ENCODE measurements at places on chromosomes 4 and X.
A peak's percentile ranks its signal among the peaks of the same experiment; 100 is the strongest.

DNA sequence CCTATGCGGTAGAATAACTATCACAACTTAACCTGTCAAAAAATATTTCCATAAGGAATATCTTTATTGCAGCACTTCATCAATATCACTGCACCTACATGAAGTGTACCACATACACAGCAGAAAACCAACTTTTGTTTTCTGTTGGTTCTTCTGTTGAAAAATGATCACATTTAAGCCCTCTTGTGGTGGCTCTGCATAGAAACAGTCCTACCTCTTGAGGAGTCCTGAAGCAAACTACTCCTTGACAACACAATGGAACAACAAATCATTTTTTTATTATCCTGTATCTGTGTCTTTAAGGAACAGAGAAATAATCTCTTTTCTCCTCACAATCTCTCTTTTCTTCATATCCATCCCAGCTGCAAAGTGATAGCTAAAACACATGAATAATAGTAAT, 39.8 kb upstream of the ATOH1 start:
- DNase-seq = no peak

- no peak for DNase-seq
Measured at GRCh38 chrX:112868586-112868985, 28.0 kb upstream of the AMOT start.

- DNase-seq = no peak
Measured at GRCh38 chr4:170214731-170215130, 125.0 kb upstream of the AADAT start.

DNA sequence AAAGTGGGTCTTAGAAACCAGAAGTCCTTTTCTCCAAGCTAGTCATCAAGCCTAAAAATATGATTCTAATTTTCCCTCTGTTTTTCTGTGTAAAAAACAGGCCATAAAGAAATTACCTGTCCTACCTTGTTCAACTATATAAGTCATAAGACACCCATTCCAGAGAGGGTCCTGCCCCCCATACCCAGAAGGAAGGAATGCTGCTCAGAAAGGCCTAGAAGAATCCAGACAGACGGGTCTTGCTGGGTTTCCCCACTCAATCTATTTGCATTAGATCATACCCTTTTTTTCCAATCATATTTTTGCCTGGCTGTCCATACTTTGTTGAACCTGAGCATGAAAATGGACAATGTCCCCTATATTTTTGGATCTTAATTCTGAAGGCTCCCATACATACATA, 16.3 kb upstream of the XAGE2 start:
- no peak for DNase-seq

DNA sequence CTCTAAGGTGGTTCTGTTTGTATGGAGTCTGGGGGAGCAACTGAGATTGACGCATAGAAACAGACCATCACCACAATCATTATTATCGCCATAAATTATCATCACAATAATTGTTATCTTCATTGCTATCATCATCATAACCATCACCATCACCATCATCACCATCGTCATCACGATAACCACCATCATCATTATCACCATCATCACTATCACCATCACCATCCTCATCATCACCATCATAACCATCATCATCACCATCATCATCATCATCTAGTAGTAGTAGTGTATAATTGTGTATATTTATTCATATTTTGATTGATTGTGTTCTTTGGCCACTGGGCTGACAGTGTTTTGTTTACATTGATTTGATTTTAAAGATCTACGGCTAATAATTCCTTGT, 95.7 kb downstream of the NLGN4X start:
- no peak for DNase-seq

DNA sequence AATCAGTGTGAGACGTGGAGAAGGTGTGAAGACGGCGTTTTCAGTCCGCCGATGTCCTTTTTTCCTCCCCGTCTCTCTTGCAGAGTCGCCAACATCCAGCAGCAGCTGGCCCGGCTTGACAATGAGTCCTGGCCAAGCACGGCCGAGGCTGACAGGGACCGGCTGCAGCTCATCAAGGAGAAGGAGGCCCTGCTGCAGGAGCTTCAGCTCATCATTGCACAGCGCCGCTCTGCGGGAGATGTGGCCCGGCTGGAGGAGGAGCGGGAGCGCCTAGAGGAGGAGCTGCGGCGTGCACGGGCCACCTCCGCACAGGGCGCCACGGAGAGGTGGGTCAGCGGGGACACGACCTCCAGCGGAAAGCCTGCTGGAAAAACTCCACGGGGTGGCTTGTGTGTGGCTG, 47.1 kb upstream of the CLCN4 start:
- DNase-seq = peak; percentile 60

GRCh38 chr4:185033950-185034349, 15.7 kb downstream of the HELT start:
- no peak for DNase-seq

- DNase-seq = no peak
Measured at GRCh38 chrX:39718981-39719380, 378.8 kb downstream of the BCOR start.

DNA sequence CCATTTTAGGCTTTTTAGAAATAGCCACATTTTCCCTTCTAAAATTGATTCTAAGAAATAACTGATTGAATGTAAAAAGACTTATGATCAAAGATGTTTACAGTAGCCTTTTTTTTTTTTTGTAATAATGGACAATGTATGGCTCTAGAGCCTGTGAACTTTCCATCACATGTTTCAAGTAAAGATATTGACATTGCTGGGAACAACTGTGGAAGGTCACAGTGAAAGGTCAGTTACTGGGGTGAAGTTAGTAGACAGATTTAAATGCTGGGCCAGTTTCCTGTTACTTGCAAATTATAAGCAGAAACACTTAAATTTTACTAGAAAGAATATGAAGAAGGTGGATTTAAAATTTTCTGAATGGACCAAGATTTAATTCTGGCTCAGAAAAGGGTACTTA, 18.4 kb downstream of the PAGE2 start:
- no peak for DNase-seq

DNA sequence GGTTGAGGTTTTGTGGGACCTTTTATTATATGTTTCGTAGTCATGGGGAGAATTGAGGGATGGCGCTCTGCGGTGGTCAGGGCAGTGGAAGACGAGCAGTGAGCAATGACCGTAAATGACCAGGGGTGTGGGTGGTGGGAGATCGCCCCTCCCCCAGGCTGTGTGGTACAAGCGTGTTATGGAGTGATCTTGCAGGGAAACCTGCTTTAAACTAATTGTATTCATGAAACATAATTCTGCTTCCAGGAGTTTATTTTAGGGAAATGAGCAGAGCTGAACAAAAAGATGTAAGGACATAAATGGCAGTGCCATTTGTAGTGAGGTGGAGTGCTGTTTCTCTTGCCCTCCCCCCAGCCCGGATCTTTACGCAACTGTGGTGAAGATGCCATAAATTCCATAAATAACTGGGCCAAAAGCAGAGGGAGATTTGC, 20.2 kb downstream of the GYG2 start:
- DNase-seq = no peak

DNA sequence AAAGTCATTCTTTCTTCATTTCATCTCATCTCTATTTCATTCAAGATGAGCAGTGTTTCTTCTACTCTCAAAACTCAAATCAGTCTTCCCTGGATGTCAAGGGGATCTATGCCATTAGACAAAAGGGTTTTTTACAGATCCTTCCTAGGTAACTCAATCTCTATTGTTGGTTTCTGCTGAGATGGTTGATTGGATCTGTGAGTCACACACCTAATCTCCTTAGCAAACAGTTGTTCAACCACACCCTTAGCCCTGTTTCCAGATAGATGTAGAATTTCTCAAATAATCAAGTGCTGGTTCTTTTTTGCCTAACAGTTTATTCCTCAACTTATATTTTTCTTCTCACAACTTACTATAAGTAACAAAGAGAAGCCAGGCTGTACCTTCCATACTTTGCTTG, 200.5 kb downstream of the KDR start:
- DNase-seq = no peak

DNA sequence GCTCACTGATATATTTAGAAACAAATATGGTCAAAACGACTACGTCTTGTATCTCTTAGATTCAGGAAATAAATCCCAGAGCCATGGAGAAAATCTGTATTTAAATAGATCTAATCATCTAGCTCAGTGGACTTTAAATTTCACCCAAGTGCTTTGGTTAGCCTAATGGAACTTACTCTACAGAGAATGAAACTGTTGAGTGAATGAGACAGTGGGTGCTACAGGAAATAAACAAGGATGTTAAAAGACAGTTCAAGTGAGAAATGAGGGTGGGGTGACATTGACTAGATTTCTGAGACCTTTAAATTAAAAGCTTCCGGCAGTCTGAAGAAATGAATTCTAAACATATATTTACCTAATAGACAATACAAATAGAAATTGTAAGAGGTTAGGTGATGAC, 2197.0 kb downstream of the ARAP2 start:
- DNase-seq = no peak

DNA sequence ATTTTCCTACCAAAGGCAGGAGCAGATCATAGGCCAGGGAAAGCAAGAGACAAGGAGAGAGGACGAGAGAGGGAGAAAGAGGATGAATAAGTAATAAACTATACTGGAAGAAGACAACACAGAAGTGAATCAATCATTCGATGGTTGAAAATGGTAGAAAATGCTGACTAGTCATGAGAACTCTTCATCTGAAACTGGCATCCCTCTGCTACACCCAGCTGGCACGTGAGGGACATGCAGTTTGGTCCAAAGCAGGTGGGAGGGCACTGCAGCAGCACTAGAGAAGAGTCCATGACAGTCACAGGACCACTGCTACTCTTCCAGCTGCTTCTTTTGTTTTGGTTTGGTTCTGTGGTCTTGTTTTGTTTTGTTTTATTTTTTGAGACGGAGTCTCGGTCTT, 74.1 kb downstream of the AFAP1 start:
- no peak for DNase-seq

DNA sequence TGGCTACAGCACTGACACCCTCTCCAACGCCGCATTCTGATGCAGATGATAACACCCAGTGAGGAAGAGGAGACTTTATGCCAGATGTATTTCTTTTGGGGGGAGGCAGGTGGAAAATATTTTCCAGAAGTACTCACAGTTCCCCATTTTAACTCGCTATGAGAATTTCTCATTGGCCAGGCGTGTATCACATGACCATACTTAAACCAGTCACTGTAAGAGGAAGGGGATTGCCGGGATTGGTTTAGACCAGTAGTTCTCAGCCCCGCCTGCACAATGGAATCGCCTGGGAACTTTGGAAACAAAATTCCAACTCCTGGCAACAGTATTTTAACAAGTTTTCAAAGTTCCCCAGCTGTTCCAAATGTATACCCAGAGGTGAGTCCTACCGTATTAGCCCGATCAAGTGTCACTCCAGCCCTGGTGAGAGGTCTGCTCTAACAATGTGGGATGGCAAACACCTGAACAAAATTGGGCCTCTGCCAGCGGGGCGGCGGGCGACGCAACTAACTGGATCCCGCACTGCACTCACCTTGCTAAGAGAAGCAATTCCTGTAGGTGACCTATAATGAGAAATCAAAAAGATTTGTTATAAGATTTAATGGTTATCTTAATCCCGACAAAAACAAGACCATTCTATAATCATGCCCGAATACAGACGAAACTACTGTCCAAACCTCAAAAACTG, 2.9 kb upstream of the MSL3 start:
- no peak for DNase-seq

DNA sequence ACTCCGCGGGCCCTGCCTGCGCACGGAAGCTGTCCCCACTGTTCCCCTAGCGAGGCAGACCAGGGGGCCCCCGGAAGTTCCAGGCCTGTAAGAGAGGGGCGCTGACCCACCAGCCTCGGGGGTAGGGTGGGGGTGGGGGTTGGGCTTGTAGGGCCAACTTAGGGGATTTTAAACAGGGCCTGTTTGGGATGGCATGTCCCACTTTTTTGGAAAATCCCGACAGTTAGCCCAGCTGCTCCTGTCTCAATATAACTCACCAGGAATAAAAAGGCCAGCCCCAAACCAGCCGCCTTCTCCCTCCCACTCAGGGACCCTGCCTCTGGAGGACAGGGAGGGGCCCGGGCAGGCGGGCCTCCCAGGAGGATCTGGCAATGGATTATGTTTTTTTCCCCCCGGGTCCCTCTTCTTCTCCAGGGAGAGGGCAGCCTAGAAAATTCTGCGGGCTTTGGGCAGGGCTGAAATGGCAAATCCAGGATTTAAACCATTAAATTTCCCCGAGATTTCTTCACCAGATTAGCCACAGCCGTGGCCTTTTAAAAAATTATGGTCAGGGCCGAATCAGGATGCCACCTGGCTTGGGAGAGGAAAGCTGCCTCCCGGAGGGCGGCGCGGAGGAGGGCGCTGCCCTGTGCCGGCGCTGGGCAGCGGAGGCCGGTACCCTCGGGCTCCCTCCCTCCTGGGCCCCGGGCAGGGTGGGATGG, 957 bp downstream of the PPP2R2C start:
- no peak for DNase-seq

- DNase-seq = no peak
Measured at GRCh38 chr4:7459471-7459870, 24.7 kb upstream of the PSAPL1 start.

GRCh38 chrX:133350751-133351150, 64.5 kb downstream of the GPC4 start:
- DNase-seq = no peak

DNA sequence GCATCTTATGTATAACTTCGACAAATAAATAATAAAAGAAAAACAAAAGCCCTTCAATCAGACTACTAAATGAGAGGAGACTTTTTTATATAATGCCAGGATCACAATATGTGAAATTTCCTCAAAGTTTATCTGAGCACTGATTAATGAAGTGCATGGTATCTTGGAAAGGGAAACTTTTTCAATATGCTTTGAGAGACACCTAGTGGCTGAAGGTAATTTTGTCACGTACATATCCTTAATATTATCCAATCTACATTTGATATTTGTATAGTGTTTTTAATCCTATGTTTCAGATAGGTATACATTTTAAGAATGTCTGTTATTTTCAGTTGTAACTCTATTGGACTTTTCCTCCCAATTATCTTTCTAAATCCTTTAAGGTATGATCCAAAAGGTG, 146.8 kb downstream of the KLHL4 start:
- no peak for DNase-seq

- DNase-seq = no peak
Measured at GRCh38 chrX:16185725-16186136, 18.4 kb downstream of the MAGEB17 start.

Data from substantia nigra (tissue), 51 donors.